ENCODE measurements at places on chromosomes 6 and 20.

DNA sequence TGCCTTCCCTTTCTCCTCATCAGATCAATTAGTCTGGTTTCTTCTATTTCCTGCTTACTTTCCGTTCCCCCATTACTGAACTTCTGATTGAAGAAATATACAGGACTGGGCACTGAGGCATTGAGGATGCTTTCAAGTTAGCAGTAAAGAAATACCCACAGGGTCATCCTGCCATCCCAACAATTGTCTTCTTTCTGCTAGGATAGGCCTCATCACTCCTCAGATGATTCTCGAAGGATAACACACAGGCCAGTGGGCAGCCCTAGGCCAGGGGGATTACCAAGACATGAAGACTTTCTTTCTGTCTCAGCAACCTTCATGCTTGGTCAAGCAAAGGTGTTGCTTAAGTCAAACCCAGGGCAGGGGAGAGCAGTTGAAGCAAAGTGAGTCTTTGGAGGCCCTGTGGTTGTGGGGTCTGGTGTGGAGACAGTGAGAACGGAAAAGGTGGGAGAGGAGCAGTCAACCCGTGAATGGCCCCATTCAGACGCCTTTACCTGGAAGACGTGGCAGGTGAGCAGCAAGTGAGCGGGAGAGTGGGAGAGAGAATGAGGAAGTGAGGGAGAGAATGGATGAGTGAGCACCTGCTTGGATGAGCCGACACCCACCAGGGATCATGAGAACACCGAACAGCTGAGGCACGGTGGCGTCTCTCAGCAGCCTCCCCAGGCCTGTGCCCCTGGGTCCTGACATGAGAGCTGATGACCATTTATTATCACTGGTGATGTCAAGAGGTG, 462.9 kb downstream of the PREX1 start:
- no peak for DNase-seq

DNA sequence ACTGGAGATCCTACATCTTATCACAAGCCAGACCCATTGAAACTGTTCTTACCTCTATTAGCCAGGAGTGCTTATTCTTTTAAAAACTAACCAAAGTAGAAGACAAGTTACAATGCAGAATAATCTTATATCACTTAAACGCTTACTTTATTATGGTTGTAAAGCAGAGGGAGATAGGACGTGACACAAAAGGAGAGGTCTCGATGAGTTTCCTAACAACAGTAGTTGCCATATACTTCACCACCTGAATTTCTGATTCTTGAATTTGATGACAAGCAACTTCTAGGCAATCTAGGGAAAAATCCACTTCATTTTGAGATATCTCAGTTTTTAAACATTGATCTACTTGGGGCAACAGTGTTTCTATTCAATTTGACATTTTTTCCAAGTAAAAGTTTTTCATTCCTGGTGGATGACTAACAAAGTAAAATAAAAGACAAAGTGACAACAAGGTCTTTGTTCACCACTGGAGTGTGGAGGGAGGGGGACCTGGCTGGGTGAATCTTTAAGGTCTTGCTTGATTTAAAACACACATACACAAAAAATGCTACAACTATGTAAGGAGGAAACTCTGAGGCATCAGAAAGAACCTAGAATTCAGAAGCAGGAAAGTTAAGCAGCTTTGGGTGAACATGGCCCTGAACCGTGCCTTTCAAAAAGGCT, 110.9 kb downstream of the SMLR1 start:
- no peak for DNase-seq

DNA sequence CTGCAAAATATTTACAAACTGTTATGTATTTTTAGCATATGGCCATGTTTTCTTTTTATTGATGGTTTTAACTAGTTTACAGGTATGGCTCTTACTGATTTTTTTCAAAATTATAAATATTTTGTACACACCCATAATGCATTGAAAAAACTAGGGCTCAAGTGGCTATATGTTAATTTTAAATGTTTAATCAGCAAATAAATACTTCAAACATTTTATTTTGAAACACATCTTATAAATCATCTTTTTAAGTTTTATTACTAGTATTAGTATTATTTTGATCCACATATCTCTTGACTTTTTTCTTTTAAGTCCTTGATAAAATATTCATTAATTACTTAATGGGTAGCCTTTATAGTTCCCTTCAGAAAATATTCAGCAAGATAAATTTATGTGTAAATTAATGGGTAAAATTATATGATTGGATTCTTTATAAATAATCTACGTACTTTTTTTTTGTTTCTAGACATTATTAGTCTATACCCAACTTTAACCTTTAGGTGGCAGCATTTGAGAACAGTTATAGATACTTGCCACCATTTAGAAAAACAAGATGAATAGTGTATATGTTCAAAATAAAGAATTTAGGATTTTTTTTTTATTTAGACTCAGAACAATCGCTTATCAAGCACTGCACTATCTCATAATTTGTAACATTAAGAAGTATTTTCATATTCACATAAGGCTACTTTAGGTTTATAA, 241.9 kb downstream of the ADGRB3 start:
- DNase-seq, result no peak

DNA sequence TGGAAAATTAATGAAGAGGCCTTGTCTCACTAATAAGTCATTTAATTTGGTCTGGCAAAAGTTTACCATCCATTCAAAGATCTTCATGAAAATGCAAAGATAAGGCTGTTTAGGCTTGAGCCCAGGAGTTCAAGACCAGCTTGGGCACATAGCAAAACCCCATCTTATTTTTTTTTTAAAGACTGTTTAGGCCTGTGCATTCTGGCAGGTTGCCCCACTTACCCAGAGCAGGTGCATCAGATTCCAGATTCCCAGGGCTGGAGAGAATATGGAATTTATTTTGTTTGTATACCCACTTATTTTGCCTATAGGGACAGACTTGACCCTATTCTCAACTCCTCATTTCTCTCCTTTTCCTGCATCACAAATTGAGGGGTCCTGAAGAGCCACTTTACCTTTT, 5.7 kb downstream of the FOXO3 start:
- no peak for DNase-seq

GRCh38 chr6:167793421-167793820, 33.3 kb upstream of the AFDN start:
- DNase-seq, result no peak

DNA sequence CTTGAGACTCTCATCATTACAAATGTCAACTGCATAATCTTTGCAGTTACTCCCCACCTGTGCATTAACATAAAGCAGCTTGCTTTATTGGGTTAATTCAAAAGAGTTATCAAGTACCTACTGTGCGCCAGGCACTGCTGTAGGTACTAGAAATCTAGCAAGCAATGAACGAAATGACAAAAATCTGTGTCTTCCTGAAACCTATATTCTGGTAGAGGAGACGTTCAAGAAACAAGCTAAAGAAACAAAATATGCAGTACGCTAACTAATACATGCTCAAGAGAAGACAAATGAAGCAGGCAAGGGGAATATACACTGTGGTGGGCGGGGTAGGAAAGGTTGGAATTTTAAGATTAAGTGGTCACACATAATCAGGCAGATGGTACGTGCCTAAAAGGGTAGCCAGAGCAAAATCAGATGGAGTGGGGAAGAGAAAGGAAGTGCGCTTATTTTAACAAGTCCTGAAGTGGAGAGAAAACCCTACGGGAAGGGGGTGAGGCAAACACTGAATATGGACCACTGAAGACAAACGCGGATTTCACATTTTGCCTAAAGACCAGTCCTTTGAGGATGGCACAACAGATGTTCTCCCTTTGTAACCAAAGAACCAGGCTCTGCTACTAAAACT, 1.2 kb downstream of the ELOVL2 start:
- DNase-seq, result no peak

- no peak for DNase-seq
Observed at GRCh38 chr6:140020207-140020791, 645.9 kb upstream of the CITED2 start.

DNA sequence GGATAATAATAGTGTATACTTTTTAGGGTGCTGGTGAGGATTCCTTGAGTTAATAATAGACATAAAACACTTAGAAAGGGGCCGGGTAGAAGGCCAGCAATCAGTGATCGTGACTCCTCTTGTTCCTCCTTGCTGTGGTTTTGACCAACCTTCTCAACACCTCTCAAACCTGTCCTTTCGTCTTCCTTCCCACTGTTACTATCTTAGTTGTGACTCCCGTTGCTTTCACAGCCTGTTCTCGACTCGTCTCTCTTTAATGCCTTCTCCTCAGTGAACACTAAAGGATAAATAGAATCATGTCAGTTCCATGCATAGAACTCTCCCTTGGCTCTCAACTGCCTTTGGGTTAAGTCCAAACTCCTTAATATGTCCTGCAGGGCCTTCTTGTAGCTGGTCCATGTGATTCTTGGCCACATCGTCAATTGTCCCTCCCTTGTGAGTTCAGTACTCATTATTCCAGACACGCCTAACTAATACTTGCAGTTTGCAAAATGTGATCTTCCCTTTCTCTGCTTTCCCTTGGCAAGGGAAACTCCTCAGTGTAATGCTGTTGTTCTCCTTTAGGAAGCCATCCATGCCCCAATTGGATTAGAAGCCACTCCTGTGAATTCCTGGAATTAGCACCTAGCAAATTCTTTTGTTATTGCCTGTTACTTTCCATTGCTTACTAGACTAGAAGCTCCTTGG, 164.9 kb downstream of the UTRN start:
- no peak for DNase-seq

DNA sequence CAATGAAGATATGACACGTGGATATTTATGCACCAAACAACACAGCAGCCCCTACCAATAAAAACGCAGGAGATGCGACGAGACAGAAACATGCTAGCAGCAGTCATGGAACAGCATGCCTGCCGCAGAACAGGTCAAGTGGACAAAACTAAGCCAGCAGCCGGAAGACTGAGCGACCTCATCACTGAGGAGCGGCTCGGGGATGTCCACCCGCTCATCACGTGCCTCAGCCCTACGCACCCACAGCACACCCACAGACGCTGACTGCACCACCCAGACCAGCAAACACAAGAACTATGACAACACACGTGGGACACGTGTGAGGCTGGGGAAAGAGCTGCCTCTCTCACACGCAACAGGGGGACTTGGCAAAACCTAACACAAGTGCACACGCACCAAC, 81.7 kb downstream of the TAF4 start:
- DNase-seq, result no peak

DNA sequence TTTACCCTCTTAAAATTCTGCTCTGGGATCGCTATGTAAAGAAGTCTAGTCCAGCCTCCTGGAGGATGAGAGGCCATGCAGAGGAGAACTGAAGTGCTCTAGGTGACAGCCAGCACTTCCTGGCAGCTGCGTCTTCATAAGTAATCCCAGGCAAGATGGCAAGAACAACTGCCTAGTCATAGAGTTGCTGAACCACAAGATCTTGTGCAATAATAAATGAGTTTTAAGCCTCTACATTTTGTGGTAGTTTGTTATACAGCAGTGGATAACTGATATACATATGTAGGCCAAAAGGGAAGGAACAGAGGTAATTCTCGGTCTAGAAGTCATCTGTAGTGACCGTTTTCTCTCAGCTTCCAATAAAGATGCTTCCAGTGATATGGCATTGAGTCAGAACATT, 103.8 kb upstream of the FLRT3 start:
- no peak for DNase-seq

DNA sequence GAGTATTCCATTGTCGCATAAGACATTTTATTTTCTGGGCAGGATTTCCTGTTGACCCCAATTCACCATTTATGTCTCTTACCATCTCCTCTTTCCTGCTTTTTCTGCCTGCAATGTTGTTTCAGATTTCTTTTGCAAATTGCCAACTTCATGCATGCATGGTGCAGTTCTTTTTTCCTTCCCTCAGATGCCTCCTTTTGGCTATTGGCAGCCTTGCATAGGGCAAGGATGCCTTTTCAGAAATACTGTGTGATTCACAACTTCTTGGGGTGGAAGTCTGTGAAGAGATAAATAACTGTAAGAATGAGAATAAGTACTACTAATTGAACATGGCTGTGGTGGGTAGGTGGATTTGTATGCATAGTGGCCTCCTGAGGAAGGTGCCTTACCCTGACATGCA, 116.7 kb downstream of the SOX4 start:
- DNase-seq, result no peak

DNA sequence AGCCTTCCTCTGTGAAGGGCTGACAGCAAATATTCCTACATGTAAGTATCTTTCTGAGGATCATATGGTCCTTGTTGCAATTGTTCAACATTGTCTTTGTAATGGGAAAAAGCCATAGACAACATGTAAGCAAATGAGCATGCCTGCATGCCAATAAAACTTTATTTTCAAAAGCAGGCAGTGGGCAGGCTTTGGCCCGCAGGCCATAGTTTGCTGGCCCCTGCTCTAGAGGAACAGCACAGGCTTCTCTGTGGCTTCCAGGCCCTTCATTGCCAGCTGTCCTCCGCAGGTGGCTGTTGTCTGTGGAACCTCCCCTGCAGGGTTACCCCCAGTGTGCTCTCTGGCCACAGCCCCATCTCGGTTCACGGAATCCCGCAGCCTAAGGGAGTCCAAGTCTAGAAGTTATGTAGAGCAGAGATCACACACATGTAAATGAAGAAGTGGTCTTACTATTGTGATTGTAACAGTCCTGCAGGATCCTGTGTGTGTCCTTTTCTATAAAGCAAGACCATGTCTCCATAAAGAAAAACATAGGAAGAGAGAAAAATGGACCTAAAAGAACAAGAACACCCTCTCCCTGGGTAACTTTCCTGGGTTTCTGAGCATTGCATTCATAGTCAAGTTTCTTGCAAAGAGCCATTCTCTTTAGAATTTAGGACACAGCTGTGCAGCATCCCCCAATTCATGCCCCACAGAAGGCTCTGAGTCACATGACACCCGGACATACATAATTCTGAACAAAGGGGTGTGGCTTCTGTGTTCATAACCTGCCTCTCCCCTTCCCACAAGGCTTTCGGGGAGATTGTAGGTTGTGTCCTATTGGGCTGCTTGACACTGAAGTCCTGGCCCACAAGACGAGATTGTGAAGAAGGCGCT, 10.0 kb downstream of the UNC93A start:
- no peak for DNase-seq

GRCh38 chr6:166579237-166579850, 7.1 kb downstream of the RAMACL start:
- DNase-seq, result no peak

DNA sequence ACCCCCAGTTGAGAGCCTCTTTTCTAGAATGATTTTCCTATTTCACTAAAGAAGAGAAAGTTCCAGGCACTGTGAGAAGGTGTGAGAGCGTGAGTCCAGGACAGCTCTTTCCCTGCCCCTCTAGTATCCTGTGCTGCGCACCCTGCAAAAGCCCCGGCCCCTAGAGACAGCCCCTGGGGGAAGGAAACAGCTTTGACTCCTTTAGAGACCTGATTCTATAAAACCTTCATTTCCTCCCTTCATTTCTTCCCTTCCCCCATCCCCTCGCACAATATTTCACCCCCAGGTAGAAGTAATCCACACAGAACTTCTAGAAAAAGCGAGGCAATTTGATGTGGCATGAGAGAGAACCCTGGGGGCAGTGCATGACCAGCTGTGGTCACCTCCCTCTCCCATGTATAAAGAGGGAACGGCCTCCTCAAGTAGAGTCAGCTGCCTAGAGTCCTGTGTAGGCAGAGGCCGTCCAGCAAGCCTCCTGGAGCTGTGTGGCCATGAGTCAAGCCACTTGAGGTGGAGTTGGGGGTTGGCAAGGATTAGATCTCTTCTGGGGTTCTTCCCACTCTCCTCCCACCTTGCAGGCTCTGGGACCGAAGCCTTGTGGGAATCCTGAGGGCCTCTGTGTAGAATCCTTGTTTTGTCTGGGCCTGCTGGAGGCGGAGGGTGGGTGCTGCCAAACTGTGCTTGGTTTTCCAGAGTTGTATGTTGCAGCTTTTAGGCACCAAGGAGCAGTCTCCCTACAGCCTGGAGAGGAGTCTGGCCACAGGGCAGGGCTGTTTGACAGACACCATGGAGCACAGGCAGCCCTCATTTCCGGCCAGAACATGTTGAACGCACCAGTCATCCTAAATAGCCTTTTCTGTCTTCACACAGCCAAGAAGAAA, 41.7 kb downstream of the CHMP4B start:
- DNase-seq, result no peak
